ENCODE measurements at places on chromosomes 16 and 17.

DNA sequence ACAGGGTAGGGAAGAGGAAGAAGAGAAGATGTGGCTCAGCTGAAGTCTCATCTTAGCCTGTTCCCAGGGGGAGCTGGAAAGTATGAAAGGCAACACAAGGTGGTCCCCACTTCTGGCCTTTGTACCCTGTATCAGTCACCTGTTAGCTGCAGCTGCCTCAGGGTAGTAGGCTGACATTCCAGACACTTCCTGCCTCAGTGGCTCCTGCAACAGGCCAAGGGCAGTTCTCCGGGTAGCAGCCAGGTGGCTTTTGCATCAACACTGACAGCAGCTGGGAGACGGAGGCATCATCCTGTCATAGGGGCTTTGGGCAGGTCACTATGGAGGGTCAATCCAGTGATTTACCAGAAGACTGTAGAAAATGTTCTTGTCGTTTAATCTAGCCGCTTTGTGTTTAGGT lies 124.0 kb downstream of the RGS9 start:
- no peak for DNase-seq

GRCh38 chr16:89009343-89010209 lies 32.6 kb upstream of the CBFA2T3 start:
- peak; percentile 43 for DNase-seq

- no peak for DNase-seq
Observed at GRCh38 chr17:70320673-70321345, 151.5 kb downstream of the KCNJ2 start.

DNA sequence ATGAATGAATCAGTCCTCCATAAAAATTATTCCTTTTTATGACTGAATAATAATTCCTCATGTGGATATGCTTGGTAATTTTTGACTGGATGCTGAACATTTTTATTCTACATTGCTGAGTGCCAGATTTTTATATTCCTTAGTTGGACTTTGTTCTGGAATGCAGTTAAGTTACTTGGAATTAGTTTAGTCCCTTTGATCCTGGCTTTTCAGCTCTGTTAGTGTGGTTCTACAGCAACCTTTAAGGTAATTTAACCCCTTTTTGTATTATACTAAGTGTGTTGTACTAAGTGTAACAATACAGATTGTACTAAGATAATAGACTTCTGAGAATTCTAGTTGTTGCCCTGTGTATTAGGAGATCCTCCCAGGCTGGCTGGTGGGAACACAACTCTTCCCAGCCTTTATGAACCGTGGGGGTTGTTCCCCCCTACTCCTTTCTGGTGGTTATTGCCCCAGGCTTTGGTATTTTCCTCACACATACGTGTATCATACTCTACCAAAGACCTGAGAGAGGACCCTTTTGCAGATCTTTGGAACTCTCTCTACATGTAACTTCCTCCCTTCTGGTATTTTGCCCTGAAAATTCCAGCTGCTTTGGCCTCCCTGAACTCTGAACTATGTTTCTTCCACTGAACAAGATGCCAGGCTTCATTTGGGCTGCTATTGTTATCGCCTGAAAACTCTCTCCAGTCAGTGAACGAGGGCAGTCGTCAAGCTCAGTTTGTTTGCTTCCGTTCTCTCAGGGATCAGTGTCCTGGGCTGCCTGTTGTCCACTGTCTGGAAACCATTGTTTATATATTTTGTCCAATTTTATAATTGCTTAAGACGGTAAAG lies 30.5 kb downstream of the TANGO6 start:
- no peak for DNase-seq

DNA sequence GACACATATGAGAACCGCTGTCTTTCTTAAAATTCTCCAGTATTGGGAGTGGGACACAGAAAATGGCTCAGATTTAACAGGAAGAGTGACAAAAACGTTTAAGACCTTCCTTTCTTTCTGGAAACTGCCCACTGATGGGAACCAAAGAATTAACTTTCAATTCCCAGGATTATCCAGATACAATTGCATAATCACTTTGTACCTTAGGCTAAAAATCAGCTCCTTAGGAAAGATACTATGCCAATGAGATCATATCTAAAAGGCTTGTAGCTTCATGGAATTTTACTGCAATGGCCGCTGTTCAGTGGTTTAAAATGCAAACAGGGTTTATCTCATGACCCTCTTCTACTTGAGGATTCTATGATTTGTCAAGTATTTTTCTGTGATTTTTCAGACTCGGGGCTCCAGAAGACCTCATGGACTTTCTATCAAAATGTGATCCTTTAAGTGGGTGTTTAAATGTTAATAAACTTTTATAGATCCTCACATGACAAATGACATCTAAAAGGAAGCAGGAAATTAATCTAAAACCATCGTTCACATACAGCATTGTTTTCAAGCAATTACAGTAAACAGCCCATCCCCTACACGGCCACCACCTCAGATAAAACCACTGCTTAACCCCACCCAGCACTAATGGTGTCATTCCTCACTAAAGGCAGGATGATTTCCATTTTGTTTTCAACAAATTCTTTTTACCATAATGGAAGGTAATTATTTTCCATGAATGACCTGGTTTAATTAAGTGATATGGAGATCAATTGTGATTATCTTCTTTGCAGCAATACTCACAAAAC lies 31.6 kb upstream of the ERN1 start:
- DNase-seq = no peak

DNA sequence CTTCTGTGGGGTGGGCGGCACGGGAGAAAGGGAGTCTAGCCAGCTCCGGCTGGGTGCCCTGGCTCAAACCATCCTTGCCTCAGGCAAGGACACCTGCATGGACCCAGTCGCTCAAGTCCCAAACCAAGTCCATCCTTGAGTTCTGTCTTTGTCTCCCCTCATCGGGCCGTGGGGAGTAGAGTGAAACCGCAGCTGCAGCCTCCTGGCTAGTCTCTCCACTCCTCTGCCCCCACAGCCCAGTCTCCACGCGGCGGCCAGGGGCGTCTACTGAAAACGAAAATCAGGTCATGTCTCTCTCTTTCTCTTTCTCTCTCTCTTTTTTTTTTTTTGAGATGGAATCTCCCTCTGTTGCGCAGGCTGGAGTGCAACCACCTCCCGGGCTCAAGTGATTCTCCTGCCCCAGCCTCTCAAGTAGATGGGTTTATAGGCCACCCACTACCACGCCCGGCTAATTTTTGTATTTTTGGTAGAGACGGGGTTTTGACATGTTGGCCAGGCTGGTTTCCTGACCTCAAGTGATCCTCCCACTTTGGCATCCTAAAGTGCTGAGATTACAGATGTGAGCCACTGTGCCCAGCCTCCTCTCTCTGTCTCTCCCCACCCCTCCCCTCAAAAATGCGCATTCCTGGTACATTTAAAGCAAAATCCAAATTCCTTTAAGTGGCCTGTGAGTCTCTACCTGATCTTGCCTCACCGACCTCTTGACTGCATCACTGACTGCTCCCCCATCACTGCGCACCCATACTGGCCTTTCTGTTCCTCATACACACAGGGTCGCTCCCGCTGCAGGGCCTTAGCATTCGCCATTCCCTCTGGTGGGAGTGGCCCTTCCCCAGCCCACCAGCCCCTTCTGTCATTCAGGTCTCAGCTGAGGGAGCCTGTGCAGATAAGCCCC lies 17.7 kb upstream of the RMI2 start:
- DNase-seq = no peak

GRCh38 chr17:975371-975915 lies 4.1 kb downstream of the NXN start:
- no peak for DNase-seq

GRCh38 chr17:78883089-78883532 lies 19.9 kb downstream of the CEP295NL start:
- no peak for DNase-seq

GRCh38 chr16:50568187-50568815 lies 20.1 kb downstream of the NKD1 start:
- no peak for DNase-seq

- no peak for DNase-seq
Observed at GRCh38 chr17:43467981-43468581, 15.7 kb upstream of the DHX8 start.

DNA sequence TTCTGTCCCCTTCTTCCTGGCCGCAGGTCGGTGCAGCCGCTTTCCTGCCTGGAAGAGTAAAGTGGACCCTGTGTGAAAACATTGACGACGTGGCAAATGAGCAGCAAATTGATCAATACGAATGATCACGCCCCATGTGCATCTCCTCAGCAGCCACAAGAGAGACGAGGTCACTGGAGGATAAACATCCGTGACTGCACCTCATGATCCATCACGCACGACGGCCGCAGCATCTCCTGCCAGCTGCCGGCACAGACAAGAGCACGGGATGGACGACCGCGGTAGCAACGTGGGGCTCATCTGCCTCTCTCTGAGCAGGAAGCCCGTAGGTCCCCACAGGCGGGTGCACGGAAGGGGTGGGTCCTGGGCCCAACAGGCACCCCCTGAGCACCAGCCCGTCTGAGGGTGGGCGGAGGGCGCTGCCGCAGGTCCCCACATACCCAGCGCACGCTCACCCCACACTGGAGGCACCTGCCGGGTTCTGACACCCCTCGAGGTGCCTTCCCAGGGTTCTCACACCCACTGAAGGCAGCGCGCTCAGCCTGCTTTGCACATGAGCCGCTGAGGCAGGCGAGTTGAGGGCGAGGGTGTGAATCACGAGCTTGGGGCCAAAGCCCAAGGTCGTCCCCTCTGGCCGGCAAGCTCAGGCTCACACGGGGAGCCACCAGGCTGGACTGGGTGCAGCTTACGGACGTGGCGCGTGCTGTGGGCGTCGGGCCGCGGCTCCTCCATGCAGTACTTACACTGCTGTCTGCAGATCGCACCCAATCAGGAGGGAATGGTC lies 12.3 kb upstream of the CDH15 start:
- DNase-seq = no peak

GRCh38 chr16:24414534-24414933 lies 124.8 kb upstream of the RBBP6 start:
- DNase-seq = no peak

GRCh38 chr16:67541391-67542263 lies 13.0 kb downstream of the RIPOR1 start:
- DNase-seq = no peak

DNA sequence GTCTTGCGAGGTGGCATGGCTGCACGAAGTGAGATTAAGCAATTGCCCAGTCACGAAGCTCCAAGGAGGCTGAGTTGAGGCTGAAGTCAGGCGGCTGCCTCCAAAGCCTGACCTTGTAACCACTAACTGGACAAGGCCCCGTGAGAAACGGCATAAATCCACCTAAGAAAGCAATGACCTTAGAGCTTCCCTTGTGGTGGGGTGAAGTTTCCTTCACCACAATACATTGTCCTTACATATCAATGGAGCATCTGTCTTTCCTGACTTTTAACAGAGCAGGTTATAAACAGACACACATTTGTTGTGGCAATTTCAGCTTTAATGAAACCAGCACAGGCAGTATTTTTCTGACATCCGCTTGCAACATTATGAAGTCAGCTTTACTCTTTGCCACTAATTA lies 2.5 kb upstream of the MED9 start:
- no peak for DNase-seq

GRCh38 chr17:76382803-76383545 lies 1.4 kb upstream of the SPHK1 start:
- DNase-seq = no peak

- peak; percentile 13 for DNase-seq
Observed at GRCh38 chr17:7997186-7997585, 5.2 kb upstream of the GUCY2D start.

- no peak for DNase-seq
Observed at GRCh38 chr16:68910051-68910450, 66.7 kb downstream of the TANGO6 start.

- DNase-seq = no peak
Observed at GRCh38 chr16:65521633-65522328, 399.9 kb upstream of the CDH11 start.

DNA sequence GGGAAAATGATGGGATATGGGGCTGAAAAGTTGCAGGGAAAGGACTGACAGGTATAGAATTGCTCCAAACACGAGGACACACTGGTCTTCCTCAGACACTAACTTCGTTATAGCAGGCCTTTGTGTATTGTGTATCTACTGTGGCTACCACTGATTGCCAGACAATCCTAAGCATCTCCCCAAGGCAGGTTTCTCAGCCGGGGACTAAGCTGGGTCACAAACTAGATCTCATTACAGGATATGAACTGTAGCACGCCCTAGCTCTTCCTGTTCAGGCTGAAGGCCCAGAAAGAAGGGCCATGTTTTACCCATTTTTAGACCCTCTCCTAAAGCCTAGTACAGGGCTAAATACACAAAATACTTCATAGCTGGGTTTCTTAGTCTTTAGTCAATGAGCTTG lies 5.1 kb upstream of the RANGRF start:
- DNase-seq = no peak

GRCh38 chr17:77489893-77490255 lies 349.1 kb downstream of the SEC14L1 start:
- DNase-seq = no peak
